ENCODE measurements at places on chromosomes 1 and 21. TPM values are rescaled to one million over a fixed set of nuclear protein-coding genes. Genes with fewer than 3 reads are reported as not detected.

OR2G6 gene
- polyA plus RNA-seq = not detected

TDRD10 gene
- polyA plus RNA-seq = not detected

LCK gene
- not detected for polyA plus RNA-seq

CFHR3 gene
- polyA plus RNA-seq = not detected

CHIA gene
- not detected for polyA plus RNA-seq

CDK18 gene
- polyA plus RNA-seq = not detected

PARS2 gene
- polyA plus RNA-seq = 1.9 TPM

NPHS2 gene
- polyA plus RNA-seq = not detected

SYCP1 gene
- not detected for polyA plus RNA-seq

LRRC38 gene
- not detected for polyA plus RNA-seq

SPRR2F gene
- polyA plus RNA-seq = not detected

PTGS2 gene
- 0.12 TPM for polyA plus RNA-seq

ARHGEF11 gene
- 42.8 TPM for polyA plus RNA-seq

AZIN2 gene
- 22.7 TPM for polyA plus RNA-seq

GBP5 gene
- polyA plus RNA-seq = not detected

PTPN14 gene
- polyA plus RNA-seq = 0.07 TPM

LBR gene
- polyA plus RNA-seq = 156 TPM

OR6N1 gene
- not detected for polyA plus RNA-seq

CTPS1 gene
- polyA plus RNA-seq = 76.1 TPM

BMP8B gene
- 0.04 TPM for polyA plus RNA-seq

TMPRSS15 gene
- 0.18 TPM for polyA plus RNA-seq

KRTAP11-1 gene
- polyA plus RNA-seq = not detected

GPR3 gene
- 0.12 TPM for polyA plus RNA-seq

LRRIQ3 gene
- polyA plus RNA-seq = not detected

SPAG17 gene
- polyA plus RNA-seq = 0.25 TPM

ILDR2 gene
- polyA plus RNA-seq = 6.8 TPM

PLA2G2C gene
- polyA plus RNA-seq = not detected

TPTE gene
- not detected for polyA plus RNA-seq

KIF1B gene
- 83.1 TPM for polyA plus RNA-seq

PGLYRP4 gene
- not detected for polyA plus RNA-seq

MYBPH gene
- polyA plus RNA-seq = not detected

ASH1L gene
- polyA plus RNA-seq = 13.7 TPM

RER1 gene
- 58.5 TPM for polyA plus RNA-seq

RCSD1 gene
- polyA plus RNA-seq = not detected

INKA2 gene
- polyA plus RNA-seq = 0.77 TPM

SLC35F3 gene
- polyA plus RNA-seq = 13.9 TPM

LMX1A gene
- polyA plus RNA-seq = 0.52 TPM

FMO4 gene
- polyA plus RNA-seq = not detected

KCNK2 gene
- 4.9 TPM for polyA plus RNA-seq

AGMAT gene
- not detected for polyA plus RNA-seq

CHI3L1 gene
- not detected for polyA plus RNA-seq

SLC6A17 gene
- polyA plus RNA-seq = 3.5 TPM

CRP gene
- polyA plus RNA-seq = 0.98 TPM

FAM3B gene
- polyA plus RNA-seq = not detected

NCMAP gene
- polyA plus RNA-seq = not detected

TRNP1 gene
- polyA plus RNA-seq = 17.2 TPM

AKR7A3 gene
- 2.9 TPM for polyA plus RNA-seq

LEMD1 gene
- 67.6 TPM for polyA plus RNA-seq

LCE1E gene
- polyA plus RNA-seq = not detected

KIAA0040 gene
- not detected for polyA plus RNA-seq

SERTAD4 gene
- 42.9 TPM for polyA plus RNA-seq

SLC9C2 gene
- 0.31 TPM for polyA plus RNA-seq

GPR25 gene
- polyA plus RNA-seq = not detected

FABP3 gene
- 5.8 TPM for polyA plus RNA-seq

MNDA gene
- polyA plus RNA-seq = not detected
